Smooth muscle cell of the umbilical artery (primary cell): ENCODE measurements at places on chromosomes 4 and X. TPM values are rescaled to one million over a fixed set of nuclear protein-coding genes. Genes with fewer than 3 reads are reported as not detected.

SEPTIN11 gene
- 178 and 313 TPM in 2 replicates for total RNA-seq

ASB5 gene
- total RNA-seq = not detected in 2 replicates

CXorf49 gene
- not detected in 2 replicates for total RNA-seq

ATP2B3 gene
- total RNA-seq = under 0.01 and 0.09 TPM in 2 replicates

TBCK gene
- total RNA-seq = 44.5 and 54.0 TPM in 2 replicates

GSX2 gene
- not detected in 2 replicates for total RNA-seq

NMU gene
- not detected in 2 replicates for total RNA-seq

RTL3 gene
- 0.05 TPM in 1 of 2 replicates, not detected in the other for total RNA-seq
